ENCODE measurements at places on chromosomes 12 and 14. TPM values are rescaled to one million over a fixed set of nuclear protein-coding genes. Genes with fewer than 3 reads are reported as not detected.

GRCh38 chr12:64323476-64324225 is 66.9 kb downstream of the C12orf56 start:
- DNase-seq: no peak

DNA sequence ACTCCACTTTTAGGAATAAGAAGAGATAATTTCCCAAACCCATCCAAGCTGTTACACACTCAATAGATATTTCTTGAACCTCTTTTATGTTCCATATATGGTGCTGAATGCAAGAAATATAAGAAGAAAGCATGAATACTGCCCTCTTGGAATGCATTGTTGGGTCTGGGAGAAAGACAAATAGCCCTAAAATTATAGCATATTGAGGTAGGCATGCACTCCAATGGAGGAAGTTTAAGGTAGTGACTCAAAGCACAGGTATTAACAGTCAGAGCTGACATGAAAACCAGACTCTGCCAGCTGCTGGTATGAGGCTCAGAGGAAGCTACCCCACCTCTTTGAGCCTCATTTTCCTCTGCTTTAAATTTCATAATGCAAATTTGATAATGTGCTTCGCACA is 261.3 kb upstream of the NOS1 start:
- DNase-seq: no peak

- DNase-seq: no peak
Observed at GRCh38 chr14:22658946-22659345, 14.8 kb upstream of the OR6J1 start.

- no peak for DNase-seq
Observed at GRCh38 chr12:5034603-5035002, 9.1 kb upstream of the KCNA5 start.

GRCh38 chr12:48988030-48988649 is 10.0 kb downstream of the WNT1 start:
- DNase-seq: no peak

Gene RHEBL1
- 0.42 TPM for total RNA-seq

Gene RNF212B
- total RNA-seq: not detected

Data from mesenteric fat pad (tissue), 1 donor.